Stimulated activated CD4-positive, alpha-beta T cell treated with anti-CD3 and anti-CD28 coated beads, Interleukin-1b, Interleukin-23, amount 100 ng/mL, for 1 hour (primary cell): ENCODE measurements at places on chromosomes 12 and 14.

DNA sequence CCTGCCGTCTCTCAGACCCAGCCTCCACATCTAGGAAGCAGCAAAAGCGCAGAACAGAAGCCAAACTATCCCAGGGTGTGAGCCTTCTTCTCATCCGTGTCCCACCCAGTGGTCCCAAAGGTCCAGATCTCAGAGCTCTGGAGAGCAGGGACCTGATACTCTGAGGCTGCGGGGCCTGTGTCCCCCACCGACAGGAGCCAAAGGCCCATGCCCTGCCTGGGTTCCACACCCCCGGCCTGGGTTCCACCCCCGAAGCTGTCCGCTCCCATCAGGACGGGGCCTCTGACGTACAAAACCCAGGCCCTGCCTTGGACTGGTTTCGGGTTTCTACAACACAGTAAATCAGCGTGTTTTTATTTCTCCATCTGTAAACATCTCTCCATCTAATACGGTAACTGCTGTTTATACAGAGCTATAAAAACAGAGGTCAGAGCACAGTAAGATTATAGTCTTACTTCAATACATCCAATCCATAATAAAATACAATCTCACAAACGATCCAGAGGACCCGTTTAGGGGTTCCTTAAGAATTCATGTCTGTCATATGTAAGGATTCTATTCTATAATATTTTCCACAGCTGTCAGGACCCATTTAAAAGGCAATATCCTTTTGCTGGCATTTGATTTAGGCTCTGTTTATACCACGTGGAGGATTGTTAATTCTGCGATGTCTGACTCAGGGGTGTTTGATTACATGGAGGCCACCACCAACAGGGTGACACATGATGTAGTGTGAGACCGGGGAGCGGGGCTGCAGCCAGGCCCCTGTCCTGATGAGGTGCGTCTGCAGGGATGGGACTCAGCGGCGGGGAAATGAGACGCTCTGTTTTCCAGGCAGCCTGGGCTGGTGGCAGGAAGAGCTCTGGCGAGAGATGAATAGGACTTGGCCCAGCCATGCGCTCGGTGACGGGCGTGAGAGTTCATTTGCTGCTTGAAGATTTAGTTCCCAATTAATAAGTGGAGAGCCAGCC is 110.3 kb downstream of the DICER1 start:
- DNase-seq, result no peak

GRCh38 chr14:100654814-100655740 is 67.9 kb upstream of the BEGAIN start:
- peak; percentile 29 for DNase-seq

DNA sequence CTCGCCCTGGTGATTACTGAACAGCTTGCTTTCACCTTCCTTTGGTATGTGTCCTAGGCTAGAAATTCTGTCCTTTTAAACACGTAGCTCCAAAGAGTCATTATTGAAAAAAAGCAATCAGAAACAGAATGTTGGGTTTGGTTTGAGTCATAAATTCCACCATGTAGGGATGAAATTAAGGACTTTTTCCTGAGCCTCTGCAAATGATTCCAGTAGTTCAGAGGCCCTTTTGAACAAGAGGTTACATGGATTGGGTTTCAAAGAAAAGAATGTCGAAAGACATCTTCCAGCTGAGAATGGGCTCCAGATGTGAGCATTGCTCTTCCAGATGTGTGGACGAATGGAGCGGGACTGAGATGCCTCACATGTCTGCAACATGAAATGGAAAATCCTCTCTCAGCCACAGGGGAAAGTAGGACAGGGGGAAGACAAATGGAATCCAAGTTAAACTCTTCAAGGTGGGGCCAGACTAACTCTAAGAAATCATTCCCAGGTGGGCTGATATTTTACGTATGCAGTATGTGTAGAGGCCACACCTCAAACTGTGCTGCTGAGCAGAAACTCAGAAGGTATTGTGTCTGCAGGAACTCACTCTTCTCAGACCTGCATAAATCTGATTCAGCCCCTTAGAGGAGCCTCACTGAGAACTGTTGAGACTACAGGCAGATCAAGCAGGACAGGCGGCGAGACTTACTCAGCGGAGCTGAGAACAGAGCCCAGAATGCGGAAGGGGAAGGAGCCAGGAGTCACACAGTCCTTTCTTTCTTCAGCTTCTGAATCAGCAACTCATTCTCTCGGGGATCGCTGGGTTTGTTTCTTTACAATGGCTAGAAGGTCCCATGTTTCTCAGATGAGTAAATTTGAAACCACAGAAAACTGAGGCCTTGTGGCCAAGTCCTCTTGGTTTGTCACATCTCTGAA is 23.3 kb upstream of the EMP1 start:
- DNase-seq, result no peak

DNA sequence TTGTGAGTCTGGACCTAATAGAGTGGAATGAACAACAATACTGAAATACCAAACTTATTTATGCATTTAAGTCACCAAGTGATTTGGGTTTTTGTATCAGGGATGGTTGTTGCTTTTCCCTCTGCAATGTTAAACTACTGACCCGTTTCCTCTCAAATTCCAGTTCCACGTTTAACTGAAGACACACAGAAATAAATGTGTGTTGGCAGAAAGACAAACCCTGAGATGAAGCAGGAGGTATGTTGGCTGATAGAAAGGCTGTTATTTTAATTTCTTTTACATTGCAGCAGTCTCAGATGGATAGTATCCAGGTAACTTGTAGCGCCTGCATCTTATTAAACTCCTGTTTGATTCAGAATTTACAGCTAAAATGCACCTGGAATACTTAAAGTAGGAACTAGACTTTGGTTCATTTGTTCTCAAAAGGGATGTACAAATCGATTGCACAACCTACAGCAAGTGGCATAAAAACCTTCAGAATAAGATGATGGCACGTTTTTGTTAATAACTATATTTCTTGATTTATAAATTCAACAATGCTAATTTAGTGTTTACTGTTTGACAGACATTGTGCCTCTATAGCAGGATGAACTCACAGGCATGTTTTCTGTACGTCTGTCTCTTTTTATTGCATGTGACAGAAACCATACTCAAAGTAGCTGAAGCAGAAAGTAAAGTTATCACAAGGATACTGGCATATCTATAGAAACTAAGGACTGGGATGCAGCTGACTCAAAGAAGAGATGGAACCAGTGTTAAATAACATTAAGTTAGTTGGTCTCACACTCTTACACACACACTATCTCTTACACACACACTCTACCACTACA is 405.7 kb downstream of the ZFP36L1 start:
- no peak for DNase-seq

GRCh38 chr12:58765076-58765475 is 155.2 kb downstream of the LRIG3 start:
- no peak for DNase-seq

- no peak for DNase-seq
Observed at GRCh38 chr14:61950340-61950739, 188.1 kb downstream of the SNAPC1 start.

DNA sequence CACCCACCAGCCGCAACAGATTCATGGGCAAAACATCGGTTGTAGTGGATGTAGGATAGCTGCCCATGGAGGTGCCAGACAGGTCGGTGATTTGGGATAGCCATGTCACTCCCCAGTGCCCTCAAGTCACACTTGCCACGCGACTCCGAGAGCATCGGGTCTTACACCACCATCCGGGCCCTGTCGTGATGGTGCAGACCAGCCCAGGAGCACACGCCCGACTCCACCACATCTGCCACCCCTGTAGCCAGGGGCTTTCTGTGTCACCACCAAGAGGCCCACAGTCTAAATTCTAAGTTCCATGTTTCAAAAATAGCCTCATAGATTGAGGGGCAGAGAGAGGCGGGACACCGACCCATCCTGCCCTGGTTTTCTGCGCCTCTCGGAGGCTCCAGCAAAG is 18.0 kb downstream of the FOXN4 start:
- DNase-seq, result no peak

DNA sequence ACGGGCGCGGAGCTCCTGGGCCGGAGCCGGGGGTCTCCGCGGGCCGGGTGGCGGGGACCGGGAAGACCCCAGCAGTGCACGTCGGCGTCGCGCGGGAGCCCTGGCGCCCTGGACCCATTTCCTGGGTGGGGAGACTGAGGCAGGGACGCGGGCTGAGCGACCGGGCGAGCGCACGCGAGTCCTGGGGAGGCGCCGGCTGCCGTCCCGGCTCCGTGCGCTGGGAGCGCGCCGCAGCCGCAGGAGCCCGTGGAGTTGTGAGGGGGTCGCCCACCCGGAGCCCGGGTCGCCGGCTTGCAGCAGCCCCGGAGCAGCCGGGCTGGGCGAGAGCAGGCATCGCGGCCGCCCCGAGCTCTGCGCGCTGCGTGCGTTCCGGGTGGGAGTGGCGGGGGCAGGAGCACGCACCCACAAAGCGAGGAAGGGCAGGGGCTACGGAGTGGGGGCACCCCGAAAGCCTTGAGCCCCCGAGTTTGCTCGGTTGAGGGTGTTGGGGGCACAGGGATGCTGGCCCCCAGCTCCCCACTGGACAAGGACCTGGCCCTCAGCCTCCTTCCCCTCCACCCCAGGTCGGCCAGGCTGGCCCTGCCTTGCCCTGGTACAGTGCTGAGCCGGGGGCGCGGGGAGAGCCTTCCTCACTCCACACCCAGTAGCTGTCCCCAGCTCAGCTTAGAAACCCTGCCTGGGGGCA is 620 bp downstream of the MMP17 start:
- no peak for DNase-seq

GRCh38 chr14:49940808-49941421 is 48.0 kb downstream of the ARF6 start:
- no peak for DNase-seq

- DNase-seq, result no peak
Observed at GRCh38 chr14:89493877-89494634, 77.0 kb upstream of the FOXN3 start.

DNA sequence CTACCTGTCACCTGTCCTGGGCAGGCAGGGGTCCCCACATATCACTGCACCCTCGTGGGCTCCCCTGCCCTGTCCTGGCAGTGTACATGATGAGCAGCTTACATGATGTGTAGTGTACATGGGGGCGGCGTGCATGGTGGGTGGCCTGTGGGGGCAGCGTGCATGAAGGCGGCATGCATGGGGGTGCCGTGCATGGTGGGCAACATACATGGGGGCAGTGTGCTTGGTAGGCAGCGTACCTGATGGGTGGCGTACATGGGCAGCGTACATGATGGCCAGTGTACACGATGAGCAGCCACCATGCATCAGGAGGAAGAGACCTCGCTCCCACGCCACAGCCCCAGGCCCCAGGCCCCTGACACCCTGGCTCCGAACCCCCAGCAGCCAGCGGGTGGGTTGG is 266.3 kb downstream of the CACNA1C start:
- no peak for DNase-seq

DNA sequence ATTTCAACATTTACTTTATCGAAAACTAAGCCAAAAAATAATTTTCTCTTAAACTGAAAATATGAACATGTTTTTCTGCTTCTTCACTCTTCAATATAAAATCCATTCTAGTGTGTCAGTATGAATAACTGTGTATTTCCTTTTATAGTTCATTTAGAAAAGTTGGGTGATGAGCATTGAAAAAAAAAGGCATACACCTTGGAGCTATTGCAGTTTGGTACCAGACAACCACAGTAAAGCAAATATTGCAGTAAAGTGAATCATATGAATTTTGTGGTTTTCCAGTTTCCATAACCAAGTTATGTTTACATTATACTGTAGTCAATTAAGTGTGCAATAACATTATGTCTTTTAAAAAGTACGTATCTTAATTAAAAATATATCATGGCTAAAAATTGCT is 195.0 kb upstream of the FOXG1 start:
- DNase-seq, result no peak

DNA sequence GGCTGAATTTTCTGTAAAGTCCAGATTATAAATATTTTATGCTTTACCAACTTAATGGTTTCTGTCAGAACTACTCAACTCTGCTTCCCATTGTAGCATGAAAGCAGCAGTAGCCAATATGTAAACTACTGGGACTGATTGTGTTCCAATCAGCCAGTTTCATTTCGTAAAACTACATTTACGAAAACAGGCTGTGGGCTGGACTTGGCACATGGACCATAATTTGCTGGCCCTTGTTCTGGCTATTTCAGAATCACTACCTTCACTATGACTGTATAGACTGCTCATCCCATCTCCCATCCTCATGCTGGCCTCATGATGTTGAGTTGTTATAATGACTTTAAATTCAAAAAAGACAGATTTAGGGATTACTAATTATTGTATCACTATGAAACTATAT is 38.7 kb downstream of the FAR2 start:
- no peak for DNase-seq

DNA sequence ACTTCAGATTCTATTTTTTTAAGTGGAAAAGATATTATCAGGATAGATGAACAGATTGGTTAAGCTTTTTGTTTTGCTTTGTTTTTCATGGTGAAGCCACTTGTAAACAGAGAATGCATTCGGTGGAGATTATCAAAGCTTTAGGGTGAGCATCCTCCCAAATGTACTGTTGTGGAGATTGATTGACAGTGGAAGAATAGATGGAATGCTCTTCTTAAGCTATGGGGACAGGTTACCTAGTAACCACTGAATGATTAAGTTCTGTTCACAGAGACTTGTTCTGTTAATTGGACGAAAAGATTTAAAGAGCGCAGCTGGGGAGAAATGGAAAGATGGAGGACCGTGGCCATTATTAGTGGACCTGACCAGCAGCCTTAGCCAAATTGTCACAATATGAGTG is 21.8 kb upstream of the SPATA7 start:
- no peak for DNase-seq

- DNase-seq, result no peak
Observed at GRCh38 chr14:100683578-100683977, 43.1 kb upstream of the DLK1 start.

DNA sequence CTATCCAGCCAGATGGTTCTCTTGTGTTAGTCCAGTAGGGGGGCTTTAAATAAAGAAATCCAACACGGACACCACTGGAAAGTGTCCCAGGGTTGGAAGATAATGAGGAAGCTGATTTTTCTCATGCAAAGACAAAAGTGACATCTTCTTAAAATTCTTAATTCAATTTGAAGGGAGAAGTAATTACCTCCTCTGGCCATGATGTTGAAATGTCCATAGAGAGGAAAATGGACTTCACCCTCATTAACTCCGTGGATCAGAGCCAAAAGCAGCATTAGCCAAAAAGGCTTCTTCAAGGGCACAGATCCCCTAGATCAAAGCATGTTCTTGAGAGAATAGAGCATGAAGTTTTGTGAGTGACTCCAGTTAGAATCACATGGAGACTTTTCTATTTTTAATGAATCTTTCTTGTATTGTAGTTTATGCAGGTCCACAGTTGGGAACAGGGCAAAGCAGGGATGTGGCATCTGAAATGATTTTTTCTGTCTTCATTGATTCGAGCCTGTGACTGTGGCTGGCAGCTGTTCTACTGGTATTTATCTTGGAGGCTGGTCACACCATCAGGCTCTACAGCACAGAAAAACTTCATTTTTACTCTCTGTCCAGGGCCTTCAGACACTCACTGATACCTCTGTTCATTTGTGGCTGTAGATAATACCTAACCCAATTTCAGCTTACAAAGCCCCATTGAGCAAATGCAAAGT is 1002.5 kb downstream of the AACS start:
- DNase-seq, result no peak

GRCh38 chr12:130202201-130202600 is 39.9 kb downstream of the FZD10 start:
- DNase-seq, result no peak

DNA sequence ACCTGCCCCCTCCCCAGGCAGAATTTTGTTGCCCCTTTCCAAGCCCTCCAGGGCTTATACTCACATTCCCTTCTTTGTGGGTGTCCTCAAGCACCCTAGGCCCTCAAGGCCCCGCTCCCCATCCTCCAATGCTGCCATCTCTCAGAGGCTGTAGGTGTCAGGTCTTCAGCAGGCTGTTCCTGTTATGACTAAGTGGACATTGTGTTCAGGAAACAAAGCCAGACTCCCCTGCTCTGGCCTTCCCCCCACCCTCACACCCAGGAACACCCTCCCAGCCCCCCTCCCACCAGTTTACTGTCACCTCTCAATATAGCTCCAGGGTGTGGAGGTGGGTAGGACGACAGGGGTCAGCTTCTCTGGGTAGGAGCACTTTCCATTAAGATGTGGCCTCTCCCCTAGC is 1.4 kb upstream of the MYH6 start:
- DNase-seq, result no peak
